H1 (cell line): ENCODE measurements at places on chromosomes 11 and 22. TPM values are rescaled to one million over a fixed set of nuclear protein-coding genes. Genes with fewer than 3 reads are reported as not detected.

The TMEM86A gene
- 1.5 and 2.4 TPM in 2 replicates for polyA plus RNA-seq

The LARGE2 gene
- polyA plus RNA-seq = 137 and 234 TPM in 2 replicates

The MYBPC3 gene
- polyA plus RNA-seq = 0.02 and 0.05 TPM in 2 replicates

The KCNQ1 gene
- 1.9 and 2.4 TPM in 2 replicates for polyA plus RNA-seq

The PANX2 gene
- 3.5 and 6.0 TPM in 2 replicates for polyA plus RNA-seq

The FGF19 gene
- 9.6 and 14.8 TPM in 2 replicates for polyA plus RNA-seq

The ASRGL1 gene
- polyA plus RNA-seq = 19.9 and 24.0 TPM in 2 replicates

The MRGPRE gene
- polyA plus RNA-seq = not detected in 2 replicates

The HMOX1 gene
- polyA plus RNA-seq = 39.2 and 41.6 TPM in 2 replicates

The MMP20 gene
- not detected in 2 replicates for polyA plus RNA-seq

The CRYBB3 gene
- 0.44 and 0.63 TPM in 2 replicates for polyA plus RNA-seq

The INS gene
- not detected in 2 replicates for polyA plus RNA-seq

The GLYAT gene
- not detected in 2 replicates for polyA plus RNA-seq

The PPP2R1B gene
- 23.1 and 25.8 TPM in 2 replicates for polyA plus RNA-seq

The NUCB2 gene
- polyA plus RNA-seq = 4.1 and 9.0 TPM in 2 replicates

The SAA2 gene
- not detected in 2 replicates for polyA plus RNA-seq

The MS4A8 gene
- not detected in 2 replicates for polyA plus RNA-seq

The GPR83 gene
- polyA plus RNA-seq = 0.30 and 0.49 TPM in 2 replicates

The CABP7 gene
- polyA plus RNA-seq = 0.36 and 1.0 TPM in 2 replicates

The MRPL16 gene
- polyA plus RNA-seq = 69.2 and 72.3 TPM in 2 replicates
